Inflammatory macrophage treated with lipopolysaccharide for 1 hour (primary cell): ENCODE measurements at places on chromosomes 16 and 17.
A peak's percentile ranks its signal among the peaks of the same experiment; 100 is the strongest.

- no peak for DNase-seq
These were observed 610.2 kb downstream of the MAF start for GRCh38 chr16:78990309-78990701.

DNA sequence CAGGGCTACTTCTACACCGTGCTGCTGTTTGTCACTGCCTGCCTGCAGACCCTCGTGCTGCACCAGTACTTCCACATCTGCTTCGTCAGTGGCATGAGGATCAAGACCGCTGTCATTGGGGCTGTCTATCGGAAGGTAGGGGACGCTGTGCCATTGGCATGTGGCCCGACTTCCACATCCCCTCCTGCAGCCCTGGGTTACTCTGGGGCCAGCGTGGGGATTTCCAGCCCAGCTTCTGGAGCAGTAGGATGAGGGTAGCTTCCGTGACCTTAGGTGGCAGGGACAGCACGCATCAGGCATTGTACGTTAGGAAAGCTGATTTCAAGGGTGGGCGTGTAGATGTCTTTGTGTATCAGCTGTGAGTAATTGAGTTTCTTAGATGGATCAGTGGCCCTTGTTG lies 96.5 kb downstream of the ABCC1 start:
- DNase-seq = peak; percentile 87

DNA sequence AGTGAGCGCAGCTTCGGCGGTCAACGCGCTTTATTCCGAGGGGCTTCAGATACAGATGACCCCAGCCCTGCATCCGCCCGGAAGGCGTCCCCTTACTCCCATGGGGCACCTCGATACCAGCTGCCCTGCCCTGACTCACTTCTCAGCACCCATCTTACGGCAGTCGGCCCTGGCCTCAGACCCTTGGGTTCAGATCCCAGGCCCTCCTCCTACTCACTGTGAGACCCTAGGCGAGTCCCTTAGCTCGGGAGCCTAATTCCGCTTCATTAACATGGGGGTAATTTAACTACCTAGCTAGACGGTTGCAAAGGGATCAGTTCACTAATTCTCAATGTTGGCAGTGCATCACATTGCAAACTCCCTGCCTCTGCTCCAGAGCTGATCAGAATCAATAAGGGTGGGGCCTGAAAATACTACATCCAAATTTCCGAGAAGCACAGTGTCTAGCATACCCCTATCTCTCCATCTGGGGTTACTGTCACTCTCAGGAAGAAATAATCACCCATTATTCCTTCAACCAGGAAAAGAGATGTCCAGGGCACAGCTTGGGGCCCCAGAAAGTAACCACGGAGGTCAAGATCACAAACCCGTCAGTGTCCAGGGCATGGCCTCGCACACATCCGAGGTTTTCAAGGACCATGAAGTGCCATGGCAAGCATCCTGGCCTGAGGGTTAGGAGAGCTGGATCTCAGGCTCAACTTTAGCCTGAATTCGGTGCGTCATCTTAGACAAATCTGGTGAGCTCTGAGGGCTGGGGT lies 415 bp upstream of the FLOT2 start:
- DNase-seq = no peak

- no peak for DNase-seq
These were observed 100.3 kb downstream of the IRX5 start for GRCh38 chr16:55030944-55031343.

DNA sequence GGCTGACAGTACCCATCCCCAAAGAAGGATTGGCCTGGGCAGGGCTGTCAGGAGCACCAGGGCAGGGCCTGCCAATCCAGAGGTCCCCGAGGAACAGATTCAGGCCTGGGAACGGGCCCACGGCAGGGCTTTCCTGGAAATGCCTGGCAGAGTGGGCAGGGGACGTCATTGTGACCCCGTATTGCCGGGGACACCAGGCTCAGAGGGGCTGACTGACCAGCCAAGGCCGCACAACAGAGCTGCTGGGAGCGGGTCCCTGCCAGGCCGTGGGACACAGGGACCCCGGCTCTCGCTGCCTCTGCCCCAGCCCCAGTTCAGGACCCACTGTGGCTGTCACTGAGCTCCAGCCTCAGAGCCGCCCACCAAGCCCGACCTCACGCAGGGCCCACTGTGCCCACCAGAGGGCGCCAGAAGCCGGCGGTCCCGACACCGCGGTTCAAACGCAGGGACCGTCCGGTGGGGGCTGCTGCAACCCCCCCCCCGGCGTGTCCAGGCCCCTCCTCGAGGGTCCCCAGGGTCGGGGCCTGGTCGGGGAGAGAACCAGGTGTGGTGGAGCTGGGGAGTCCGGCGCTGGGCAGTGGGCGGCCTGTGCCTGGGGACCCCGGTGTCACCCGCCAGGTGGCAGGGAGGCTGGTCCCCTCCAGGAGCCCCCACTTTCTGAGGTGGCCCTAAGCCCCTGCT lies 15.2 kb upstream of the SSTR5 start:
- DNase-seq = peak; percentile 52

DNA sequence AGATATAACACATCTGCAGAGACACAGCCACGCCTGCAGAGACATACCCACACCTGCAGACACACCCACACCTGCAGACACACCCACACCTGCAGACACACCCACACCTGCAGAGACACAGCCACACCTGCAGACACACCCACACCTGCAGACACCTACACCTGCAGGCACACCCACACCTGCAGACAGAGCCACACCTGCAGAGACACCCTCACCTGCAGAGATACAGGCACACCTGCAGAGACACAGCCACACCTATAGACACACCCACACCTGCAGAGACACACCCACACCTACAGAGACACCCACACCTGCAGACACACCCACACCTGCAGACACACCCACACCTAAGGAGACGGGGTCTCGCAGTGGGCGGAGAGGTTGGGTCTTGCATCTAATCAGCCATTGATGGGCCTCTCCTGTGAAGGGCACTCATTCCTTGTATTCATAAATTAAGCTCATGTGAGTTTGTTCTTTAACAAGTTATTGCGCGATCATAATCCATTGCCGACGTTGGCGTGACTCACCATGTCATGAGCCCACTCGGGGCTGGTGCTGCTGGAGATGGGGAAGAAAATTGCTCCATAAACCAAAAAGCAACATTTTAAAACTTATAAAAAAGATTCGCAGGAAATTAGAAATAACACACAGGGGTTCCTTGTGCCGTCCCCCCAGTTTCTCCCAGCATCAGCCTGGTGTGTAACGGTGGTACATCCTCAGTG lies 28.9 kb upstream of the CDH15 start:
- DNase-seq = peak; percentile 29

GRCh38 chr16:67149276-67150046 lies 1.3 kb downstream of the B3GNT9 start:
- no peak for DNase-seq

- DNase-seq = no peak
These were observed 153.6 kb downstream of the ABCA8 start for GRCh38 chr17:68801335-68802247.

- no peak for DNase-seq
These were observed 412.1 kb downstream of the RBFOX1 start for GRCh38 chr16:7744546-7745264.

- DNase-seq = no peak
These were observed 14.7 kb upstream of the TMEM220 start for GRCh38 chr17:10744501-10745000.

GRCh38 chr17:21279582-21279981 lies 4.9 kb upstream of the MAP2K3 start:
- DNase-seq = no peak
